ENCODE measurements at places on chromosomes 11 and 22.

- DNase-seq = no peak
Observed at GRCh38 chr11:32069361-32070058, 21.4 kb upstream of the RCN1 start.

- no peak for DNase-seq
Observed at GRCh38 chr11:16434036-16434435, 77.7 kb upstream of the SOX6 start.

- no peak for DNase-seq
Observed at GRCh38 chr22:17046566-17047348, 38.0 kb upstream of the IL17RA start.

DNA sequence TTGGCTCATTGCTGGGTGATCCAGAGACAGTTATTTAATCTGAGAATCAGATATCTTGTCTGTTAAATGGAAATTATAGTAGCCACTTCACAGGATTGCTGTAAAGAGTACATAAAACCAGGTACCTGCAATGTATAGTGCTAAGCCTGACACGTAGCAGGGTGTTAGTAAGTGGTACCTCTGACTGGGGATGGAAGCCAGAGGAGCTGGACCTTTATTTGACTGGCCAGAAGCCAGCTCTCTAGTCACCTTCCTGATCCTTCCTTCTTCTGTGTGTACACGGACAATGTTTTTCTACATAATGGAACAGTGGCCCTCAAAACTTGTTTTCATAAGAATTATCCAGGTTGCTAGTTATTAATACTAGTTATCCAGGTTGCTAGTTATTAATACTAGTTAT is 25.5 kb upstream of the EHF start:
- DNase-seq = no peak

DNA sequence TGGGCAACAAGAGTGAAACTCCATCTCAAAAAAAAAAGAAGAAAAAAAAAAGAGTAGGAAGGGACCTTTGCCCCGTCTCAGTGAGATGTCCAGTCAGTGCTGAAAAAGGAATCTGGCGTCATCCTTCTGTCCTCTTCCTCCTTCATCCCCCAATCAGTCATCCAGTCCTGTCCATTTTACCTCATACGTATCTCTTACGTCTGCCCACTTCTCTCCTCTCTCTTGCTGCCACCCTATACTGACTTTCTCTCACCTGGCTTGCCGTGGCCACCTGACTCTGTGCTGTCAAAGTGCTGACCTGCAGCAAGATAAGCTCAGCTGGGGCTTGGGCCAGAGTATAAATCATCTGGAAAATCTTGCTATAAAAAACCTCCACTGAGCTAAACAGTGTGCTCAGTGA is 13.6 kb downstream of the SEPTIN3 start:
- DNase-seq = no peak

GRCh38 chr11:60927600-60927999 is 3.3 kb downstream of the TMEM132A start:
- no peak for DNase-seq

DNA sequence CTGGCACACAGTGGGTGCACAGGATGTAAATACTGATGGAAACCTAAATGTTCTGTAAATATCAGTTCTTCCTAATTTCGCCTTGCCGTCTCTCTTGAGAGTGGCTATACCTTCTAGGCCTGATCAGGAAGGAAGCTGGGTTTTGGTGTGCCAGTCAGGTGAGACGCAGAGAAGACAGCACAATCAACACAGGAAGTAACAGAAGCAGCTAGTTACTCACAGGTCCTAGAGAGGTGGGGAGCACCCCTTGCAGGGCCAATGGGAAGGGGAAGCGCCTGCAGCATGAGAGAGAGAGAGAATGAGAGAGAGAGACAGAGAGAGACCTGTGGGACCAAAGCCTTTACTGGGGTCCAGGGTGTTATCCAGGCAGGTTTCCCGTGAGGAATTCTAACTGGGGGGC is 80.8 kb downstream of the FBLN1 start:
- DNase-seq = peak; percentile 31

DNA sequence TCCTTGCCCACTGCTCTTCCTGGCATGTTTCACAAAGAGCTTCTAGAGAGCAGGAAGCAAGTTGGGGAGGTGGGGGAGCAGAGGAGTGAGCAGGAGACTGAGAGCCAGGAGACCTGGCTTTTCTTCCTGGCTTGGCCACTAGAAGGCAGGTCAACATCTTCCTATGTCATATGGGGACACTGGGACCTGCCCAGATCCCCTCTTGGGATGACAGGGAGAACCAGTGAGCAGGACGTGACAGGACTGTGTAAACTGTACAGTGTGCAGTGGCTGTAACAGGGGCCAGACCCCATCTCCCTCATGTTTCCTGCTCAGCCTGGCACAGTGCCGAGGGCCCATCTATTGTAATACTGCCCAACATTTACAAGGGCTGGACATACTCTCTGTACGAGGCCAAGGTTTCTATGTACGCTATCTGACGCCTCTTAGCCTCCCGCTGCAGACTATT is 29.4 kb downstream of the GDPD5 start:
- DNase-seq = no peak

GRCh38 chr11:36312611-36313472 is 16.8 kb downstream of the PRR5L start:
- DNase-seq = no peak

- no peak for DNase-seq
Observed at GRCh38 chr11:32109138-32109537, 18.3 kb downstream of the RCN1 start.

Measured in CD4-positive, alpha-beta T cell treated with Interleukin-6 for 4 hours (primary cell).